ENCODE measurements at places on chromosomes 11 and 22. TPM values are rescaled to one million over a fixed set of nuclear protein-coding genes. Genes with fewer than 3 reads are reported as not detected.
A peak's percentile ranks its signal among the peaks of the same experiment; 100 is the strongest.

FAT3 gene
- total RNA-seq: under 0.01 TPM

GRCh38 chr22:19035474-19036228 is 86.6 kb downstream of the DGCR2 start:
- DNase-seq: peak; percentile 8

GRCh38 chr11:18791207-18791968 is at the start of gene PTPN5:
Gene PTPN5, minus strand, starts transcription at chr11:18791798. Its CDS starts 19,840 bp downstream, at chr11:18771958.
- peak; percentile 14 for DNase-seq

DNA sequence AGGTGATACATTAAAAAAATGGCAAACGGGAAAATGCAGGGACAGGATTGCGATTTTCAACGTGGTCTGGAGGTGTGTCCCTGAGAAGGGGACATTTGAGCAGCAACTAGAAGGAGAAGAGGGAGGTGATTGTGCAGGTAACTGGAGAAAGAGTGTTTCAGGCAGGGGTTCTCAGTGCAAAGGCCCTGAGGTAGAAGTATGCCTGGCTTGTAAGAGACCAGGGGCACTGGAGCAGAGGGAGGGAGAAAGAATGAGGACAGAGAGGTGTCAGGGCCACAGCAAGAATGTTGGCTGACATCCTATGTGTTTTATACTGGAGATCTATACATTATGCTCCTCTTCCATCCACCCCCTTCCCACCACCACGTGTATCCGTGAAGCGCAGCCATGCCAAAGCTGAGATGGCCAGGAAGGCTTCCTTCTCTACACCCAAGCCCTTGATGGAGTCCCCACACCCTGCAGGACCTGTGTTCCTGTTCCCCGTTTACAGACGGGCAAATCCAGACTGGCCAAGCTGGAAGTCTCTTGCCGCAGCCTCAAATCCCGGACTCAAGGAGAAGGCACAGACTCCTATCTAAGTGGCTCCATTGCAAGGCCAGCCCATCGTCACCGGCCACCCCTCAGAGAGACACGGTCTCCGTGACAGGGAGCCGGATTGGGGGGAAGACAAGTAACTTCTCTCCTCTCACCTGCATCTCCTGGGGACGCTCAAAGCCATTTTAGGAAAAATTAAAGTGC is 416.1 kb downstream of the MN1 start:
- DNase-seq: no peak

All from dermis microvascular lymphatic vessel endothelial cell (primary cell).